Glomerular endothelial cell (primary cell): ENCODE measurements at places on chromosomes 11 and 22.

DNA sequence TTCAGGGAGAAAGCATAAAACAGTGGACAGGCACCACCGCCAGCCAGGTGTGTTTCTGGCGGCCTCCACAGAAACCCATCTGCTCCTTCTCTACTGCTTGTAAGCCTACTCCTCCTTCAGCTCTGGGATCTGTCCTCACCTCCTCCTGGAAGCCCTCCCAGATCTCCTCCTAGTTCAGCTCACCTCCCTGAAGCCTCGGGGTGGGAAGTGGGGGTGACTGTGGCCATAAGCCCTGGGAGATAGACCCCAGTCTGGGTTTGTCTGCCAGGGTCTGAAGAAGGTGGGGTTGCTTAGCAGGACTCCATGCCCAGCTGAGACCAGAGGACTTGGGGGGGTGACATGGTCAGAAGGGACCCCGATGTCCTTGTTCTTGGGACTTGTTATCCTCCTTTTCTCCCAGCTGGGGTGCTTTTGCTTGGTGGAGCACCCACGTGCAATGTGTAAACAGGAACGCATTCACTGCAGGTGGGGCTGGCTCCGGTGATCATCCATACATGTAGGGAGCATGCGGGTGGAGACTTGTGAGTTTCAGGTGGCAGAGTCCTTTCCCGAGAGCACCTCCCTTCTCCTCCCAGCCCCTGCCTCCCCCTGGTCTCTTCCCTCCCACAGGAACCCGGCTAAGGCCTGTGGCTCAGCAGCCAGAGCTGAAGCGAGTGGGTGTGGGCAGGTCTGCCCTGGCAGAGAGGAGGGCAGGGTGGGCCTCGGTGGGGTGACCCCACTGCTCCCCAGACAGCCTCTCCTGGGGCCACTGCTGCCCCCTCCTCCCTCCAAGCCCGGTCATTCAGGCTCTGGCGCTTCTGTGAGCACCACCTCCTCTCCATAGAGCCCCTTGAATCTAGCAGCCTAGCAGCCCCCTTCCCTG lies 25.9 kb downstream of the MRGPRG start:
- DNase-seq: no peak

GRCh38 chr11:59102259-59102765 lies 4.7 kb upstream of the FAM111B start:
- DNase-seq: no peak

DNA sequence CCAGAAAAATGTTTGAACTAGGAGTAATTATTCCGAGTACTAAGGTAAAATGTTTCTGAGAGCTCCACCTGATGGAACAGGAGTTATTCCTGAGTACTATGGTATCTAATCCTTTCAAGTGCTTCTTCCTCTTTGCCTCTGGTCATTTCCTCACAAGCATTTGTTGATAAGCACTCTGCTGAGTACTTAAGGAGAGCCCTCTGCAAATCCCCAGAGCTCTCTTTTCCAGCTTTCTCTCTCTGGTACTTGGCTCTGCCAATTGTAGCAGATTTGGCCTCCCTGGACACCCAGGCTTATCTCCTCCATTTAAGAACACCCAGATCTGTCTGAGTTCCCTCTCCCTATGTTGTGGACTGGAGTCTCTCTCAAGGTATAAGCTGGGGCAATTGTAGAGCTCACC lies 457.0 kb downstream of the MN1 start:
- DNase-seq: no peak

DNA sequence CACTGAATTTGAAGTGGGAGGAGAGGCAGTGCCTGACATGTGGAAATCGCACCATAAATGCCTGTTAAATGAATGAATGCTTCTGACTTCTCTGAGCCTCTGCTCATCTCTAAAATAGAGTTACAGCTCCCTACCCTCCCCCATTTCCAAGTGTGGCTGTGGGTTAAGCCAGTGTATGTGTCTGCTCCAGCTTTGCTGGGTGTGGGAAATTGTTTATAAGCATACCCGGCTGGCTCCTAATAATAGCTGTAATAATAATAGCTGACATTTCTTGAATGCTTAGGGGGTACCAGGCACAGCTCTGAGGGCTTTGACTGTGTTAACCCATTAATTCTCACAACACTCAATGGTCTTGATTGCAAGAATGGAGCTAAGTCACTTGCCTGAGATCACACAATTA lies 7.0 kb upstream of the FCHSD2 start:
- DNase-seq: no peak

DNA sequence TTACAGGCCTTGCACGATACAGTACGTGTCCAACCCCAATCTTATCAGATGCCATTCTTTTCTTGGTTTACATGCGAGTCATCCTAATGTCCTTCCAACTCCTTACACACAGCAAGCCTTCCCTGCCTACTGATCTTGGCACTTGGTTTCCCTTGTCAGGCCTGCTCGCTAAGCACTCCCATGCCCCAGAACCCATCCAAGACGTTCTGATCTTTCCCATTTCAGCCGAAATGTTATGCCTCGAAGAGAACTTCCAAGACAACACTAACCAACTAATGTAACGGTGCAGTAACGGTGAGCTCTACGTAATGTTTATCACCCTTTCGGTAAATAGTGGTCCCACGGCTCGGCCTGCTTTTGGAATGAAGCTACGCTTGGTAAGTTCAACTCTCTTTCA lies 521 bp downstream of the PES1 start:
- no peak for DNase-seq

GRCh38 chr11:100748153-100748552 lies 61.1 kb downstream of the ARHGAP42 start:
- no peak for DNase-seq
